ENCODE measurements at places on chromosomes 1 and 21.

DNA sequence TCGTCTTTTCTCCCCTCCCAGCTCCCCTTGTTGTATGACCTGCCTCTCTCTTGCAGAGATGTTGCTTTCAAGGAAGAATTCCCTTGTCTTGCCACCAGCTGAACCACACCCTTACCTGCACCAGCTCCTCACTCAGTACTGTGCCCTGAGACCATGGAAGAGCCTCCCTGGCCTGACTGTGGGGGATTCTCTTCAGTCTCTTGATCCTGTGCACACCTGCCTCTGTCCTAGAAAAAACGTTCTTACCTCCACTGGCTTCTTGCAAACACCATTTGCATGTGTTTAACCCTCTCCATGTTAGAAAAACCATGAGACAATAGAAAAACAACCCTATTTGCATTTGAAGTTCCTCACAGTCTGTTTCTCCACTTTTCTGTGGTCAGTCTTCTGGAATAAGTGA is 43.3 kb upstream of the FCRL4 start:
- no peak for DNase-seq

DNA sequence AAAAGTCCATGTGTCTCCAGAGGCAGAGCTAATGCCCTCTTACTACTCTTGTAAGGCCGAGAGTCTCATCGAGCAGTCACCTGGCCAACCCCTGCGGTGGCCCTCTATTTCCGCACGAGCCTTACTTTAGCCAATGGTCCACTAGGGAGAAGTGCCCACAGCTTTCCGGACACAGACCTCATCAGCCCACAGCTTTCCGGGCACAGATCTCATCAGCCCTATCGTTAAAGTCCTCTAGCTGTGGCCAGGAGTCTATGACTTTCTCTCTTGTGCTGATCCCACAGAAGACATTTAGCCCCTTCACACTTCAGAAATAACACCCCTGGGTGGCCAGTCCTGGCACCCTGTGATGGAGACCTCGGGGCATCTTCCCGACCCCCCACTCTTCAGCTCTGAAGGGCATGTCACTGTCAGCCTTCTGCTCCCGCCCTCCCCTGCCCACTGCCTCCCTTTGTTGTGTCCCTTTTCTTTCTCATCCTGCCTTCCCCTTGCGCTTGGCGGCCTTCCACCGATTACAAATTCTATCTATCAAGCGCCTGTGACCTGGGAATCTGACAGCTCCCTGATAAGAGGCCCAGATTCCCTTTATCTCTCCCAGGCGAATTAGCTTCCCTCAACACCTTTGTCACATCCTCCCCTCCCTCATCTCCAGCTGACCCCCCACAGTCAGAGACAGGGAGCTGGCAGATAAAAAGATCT is 161.0 kb downstream of the PLXNA2 start:
- DNase-seq, result no peak

DNA sequence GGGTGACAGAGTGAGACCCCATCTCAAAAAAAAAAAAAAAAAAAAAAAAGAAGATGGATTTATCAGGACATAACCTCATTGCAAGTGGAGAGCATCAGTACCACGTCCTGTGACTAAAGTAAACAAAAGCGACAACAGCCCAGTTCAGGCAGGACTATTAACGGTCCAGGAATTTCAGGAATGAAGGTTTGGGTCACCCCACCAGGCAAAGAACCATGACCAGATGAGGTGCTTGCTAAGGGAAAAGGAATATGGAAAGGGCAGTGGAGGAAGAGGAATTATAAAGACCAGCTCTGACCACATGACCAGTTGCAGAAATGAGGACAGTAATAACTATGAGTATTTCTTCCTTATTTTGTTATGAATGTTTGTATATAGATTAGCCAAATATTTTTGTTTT is 35.4 kb upstream of the EIF4G3 start:
- DNase-seq, result no peak

GRCh38 chr21:29715089-29715488 is 224.7 kb downstream of the GRIK1 start:
- no peak for DNase-seq

- no peak for DNase-seq
Observed at GRCh38 chr1:154765970-154766369, 104.1 kb downstream of the KCNN3 start.

- no peak for DNase-seq
Observed at GRCh38 chr1:230215031-230215430, 148.0 kb downstream of the GALNT2 start.
